Fibroblast of villous mesenchyme (primary cell): ENCODE measurements at places on chromosomes 7 and 10. TPM values are rescaled to one million over a fixed set of nuclear protein-coding genes. Genes with fewer than 3 reads are reported as not detected.

The CHCHD3 gene
- 85.0 and 104 TPM in 2 replicates for total RNA-seq

The LIPN gene
- not detected in 2 replicates for total RNA-seq

The HTR5A gene
- total RNA-seq = not detected in 2 replicates

- peak; percentile 77 for DNase-seq
These were observed at the start of gene AGK for GRCh38 chr7:141551094-141551781. AGK (plus strand) TSS chr7:141551410; CDS start chr7:141555467, 4,057 bp downstream.

DNA sequence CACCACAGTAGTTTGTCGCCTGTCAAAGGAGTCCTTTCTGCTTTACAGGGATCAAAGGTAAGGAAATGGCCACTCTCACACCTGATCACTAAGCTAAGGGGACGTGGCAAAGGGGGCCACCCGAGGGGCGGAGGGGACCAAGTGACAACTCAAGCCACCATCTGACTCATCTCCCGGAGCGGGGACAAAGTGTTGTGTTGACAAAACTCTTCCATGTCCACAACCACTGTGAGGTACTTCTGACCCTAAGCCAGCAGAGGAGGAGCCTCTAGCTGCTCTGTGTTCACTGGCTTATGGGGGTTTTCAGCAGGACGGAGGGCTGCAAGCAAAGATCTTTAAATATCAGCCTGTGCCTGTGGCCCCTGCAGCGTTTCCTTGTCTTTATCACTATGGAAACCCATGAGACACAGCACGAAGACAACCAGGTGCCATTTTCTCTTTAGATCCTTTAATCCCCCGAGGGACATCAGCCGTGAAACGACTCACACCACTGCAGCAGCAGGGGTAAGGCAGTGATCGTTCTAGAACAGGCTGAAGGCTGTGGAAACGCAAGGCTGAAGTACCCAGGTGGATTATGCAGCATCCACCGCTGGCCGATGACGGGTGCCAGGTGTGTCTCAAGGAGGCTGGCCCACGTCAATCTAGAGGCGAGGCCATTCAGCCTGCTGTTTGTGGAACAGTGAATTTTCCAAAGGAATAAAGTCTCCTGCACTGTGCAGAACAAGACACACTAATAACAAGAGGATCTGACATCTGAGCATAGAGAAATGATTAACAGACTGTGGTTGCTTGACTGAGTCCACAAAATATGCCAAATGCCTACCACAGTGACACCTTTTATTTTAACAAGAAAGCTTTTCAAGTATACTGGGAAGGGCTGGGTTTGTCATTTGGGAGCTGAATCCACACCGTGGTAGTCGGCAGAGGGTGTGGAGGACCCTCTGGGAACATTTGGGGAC lies 26.6 kb upstream of the DDC start:
- no peak for DNase-seq

GRCh38 chr7:1995426-1995825 lies 237.3 kb downstream of the MAD1L1 start:
- no peak for DNase-seq

DNA sequence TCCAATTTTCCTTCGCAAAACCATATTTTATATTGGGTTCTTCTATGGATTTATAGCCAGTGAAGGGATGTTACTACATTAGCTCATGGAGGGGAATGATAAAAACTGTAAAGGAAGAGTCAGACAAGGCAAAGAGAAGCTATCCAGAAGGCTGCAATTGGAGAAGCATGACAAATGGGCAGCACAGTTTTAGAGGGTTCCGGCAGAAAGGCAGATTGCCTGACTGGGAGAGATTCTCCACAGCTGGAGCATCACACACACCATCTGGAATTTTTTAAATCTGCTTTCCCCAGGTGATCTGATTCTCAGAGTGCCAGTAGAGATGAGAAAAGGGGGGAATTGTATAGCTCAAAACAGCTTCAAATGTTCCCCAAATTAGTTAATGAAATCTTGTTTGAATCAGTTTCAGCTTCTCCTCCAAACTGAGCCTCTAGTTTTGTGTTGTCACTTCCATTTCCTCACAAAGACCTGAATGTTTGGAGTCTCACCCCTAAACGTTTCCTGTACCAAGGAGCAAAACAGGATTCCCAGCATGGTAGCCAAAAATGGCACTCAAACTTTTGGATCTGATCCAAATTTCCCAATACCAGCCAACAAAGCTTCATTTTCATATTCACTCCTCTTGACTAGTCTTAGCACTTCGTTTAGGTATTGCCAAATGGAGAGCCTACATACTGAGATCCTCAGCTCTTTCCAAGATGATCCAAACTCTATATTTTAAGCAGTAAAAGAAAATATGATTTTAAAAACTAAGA lies 177.5 kb downstream of the HPSE2 start:
- DNase-seq = no peak

DNA sequence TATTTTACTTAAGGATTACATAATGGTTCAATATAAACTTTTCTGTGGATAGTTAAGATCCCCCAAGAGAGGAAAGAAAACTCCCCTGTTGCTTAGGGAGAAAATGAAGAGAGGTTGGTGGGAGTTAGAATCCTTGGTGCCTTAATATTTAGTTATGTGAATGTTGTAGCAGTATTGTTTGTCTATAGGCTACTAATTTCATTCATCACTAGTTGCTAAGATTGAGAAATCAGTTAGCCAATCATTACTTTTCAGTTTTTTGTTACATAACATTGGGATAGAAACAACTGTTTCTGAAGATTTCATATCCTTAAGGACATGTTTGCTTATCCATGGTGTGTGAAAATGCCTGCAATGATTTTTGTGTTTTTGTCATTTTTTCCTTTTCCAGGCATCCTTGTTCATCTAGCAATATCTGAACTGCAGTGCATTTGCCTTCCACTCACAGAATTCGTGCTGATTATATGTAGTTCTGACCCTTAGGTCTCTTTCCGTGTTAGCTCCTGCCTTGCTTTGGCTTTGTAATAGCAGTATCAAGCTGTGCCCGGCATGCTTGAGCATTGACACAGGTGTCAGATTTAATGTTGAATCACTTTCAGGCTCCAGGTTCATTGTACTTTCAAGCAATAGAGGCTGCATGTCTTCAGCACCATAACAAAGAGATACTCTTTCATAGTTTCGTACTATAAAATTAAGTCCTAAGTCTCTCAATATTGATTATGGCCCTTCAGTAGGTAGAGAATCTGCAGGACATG lies 85.0 kb downstream of the PODXL start:
- no peak for DNase-seq

DNA sequence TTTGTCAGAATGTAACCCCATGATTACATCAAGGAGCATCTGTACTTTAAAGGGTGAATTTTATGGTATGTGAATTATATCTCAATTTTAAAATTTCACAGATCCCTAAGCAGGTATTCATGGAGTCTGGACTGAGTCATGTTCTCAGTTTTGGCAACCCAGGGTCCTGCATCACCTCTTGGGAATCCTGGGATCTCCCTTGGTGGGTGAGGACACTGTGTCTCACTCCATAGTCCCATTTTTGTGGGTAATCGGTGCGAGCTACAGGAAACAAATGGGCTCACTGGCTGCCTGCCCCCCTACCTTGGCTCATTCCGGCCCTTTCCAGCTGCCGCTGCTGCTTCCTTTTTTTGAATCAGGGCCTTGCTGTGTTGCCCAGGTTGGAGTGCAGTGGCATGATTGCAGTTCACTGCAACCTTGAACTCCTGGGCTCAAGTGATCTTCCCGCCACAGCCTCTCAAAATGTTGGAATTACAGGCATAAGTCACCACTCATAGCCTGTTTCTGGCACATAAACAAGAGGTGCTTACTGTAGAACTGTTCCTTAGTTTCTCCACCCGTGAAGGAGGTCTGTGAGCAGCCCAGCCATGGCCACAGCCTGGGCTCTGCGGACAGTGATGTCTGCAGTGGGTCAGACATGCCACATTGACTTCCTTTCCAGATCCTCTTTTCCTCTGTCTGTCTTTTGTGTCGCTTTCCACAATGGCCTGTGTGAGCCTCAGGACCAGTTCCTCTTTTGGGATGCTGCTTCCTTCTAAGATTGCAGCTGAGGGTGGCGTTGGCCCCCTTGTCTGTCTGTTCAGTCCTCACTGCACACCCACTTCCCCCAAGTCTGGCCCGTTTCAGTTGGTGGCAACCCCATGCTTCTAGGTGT lies 14.5 kb downstream of the PALD1 start:
- DNase-seq = no peak

- no peak for DNase-seq
These were observed 19.5 kb upstream of the MUC3A start for GRCh38 chr7:100929808-100930174.

DNA sequence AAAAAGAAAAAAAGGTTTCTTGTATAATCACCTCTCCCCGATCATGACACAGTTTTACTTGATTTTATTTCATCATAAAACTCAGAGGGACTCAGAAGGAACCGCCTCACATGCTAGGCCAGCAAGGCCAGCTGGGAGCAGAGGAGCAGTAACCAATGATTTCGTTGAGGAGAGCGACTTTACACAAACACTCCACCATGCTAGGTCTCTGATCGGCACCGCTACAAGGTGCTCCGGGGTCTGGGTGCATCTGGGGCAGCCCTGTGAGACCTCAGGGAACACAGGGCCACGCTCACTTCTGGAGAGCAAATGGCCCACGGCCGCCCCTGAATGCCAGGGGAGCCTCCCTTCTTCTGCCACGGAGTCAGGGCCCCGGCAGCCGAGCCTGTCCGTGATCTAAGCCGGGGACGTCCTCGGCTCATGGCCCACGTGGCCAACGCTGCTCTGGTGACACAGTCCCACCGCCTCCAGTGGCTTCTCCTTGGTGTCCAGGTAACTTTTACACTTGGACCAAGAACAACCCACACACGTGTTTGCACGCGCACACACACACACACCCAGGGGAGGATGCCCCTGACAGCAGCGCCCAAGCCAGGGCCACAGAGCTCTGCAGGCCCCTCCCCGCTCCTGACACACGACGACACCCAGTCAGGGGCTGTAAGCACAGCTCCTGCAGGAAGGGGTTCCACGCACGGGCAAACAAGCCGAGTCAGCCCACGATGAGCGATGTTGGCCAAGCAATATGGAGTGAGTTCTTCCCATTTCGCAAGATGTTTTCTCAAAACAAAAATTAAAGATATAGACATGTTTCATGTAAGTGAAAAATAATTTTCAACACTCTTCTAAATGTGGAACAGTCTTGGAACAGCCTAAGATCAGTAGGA lies 332.3 kb downstream of the DNAJB6 start:
- DNase-seq = no peak
